ENCODE measurements at places on chromosomes 11 and 22.

- no peak for DNase-seq
Observed at GRCh38 chr11:92245700-92246271, 21.2 kb downstream of the FAT3 start.

GRCh38 chr11:108882211-108882831 lies 217.5 kb downstream of the DDX10 start:
- no peak for DNase-seq

DNA sequence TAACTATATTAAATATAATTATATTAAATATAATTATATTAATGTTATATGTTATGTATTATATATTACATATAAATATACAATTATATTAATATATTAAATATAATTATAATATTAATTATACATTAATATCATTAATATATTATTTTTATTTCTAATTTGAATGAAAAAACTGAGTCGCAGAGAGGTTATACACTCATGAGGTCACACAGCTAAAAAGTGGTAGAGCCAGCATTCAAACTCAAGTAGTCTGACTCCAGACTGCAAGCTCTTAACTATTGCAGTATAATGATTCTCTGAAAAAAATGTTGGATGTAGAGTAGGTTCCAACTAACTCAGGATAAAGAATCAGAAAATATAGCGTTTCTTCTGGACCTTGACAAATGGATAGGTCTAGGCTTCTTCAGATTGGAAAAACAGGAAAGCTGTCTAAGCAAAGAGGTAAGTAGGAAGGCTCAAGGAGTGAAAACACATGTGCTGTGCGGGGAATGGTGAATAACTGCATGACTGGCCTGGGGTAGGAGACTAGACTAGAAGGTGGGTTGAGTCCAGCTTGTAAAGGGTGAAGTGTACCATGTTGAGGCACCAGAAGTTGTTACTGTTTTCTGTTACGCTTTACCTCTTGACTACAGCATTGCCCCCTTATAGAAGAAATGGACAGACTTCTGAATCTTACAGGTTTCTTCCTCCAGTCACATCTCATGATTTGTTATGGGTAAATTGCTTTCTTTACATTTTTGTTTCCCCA lies 80.3 kb downstream of the TRIM44 start:
- DNase-seq: no peak

GRCh38 chr11:64563966-64564365 lies 27.1 kb upstream of the SLC22A12 start:
- no peak for DNase-seq

DNA sequence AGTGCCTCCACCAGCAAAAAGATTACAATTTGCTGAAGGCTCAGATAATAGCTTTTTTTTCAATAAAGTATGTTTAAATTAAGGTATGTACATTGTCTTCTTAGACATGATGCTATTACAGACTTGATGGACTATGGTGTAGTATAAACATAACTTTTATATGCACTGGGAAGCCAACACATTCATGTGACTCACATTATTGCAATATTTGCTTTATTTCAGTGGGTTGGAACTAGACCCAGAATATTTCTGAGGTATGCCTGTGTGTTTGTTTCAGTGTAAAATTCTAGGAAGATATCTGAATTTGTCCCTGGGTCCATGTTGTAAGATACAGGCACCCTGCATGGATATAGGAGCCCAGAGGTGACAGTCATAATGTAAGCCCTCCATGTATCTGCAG lies 120.0 kb upstream of the BDNF start:
- no peak for DNase-seq

GRCh38 chr11:113296447-113297205 lies 17.8 kb upstream of the TTC12 start:
- DNase-seq: no peak

- DNase-seq: no peak
Observed at GRCh38 chr11:104369761-104370160, 205.8 kb upstream of the PDGFD start.

GRCh38 chr11:11998091-11998781 lies 10.2 kb downstream of the DKK3 start:
- DNase-seq: no peak

GRCh38 chr22:30116362-30117117 lies 36.3 kb downstream of the HORMAD2 start:
- DNase-seq: no peak

DNA sequence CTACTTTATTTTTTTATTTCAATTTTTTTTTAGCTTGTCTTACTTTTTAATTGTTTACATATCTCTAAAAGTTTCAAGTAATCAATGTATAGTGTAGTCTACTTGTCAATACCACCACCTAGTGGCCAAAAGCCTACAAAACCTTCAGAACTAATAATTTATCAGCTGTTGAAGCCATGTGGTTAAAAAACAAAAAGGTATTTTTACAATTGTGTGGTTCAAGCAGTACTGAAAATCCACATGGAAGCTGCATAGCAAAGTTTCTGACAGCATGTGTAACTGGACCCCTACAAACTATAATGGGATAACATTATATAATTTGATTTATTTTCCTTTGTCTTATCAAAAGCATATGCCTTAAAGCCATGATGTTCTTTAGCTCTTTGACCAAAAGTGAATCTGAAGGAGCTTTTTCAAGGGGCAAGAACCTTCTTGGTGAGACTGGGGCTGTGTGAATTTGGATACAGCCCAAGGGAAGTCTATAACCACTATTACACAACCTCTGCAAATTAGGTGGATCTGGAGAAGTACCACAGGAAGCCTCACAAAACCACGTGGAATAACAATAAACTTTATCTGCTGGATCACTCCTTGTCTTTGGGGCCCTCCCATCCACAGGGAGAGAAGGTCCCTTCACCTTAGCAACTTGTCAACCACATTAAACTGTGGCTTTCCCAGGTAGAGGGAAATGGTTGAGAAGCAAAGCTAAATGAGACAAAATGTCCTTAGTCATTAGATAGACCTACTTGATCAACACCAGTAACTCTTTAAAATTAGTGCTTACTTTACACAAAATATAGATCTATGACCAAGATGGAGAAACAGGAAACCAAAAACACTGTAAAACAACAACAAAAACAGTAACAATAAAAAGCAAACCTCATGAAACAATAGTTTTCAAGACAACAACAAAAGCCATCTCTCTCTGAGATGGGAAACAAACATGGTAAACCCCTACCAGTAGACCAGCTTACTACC lies 9.9 kb downstream of the NARS2 start:
- DNase-seq: no peak

GRCh38 chr11:57675176-57675941 lies 7.4 kb downstream of the ZDHHC5 start:
- DNase-seq: no peak

- DNase-seq: no peak
Observed at GRCh38 chr11:59158206-59159068, 13.5 kb upstream of the DTX4 start.

DNA sequence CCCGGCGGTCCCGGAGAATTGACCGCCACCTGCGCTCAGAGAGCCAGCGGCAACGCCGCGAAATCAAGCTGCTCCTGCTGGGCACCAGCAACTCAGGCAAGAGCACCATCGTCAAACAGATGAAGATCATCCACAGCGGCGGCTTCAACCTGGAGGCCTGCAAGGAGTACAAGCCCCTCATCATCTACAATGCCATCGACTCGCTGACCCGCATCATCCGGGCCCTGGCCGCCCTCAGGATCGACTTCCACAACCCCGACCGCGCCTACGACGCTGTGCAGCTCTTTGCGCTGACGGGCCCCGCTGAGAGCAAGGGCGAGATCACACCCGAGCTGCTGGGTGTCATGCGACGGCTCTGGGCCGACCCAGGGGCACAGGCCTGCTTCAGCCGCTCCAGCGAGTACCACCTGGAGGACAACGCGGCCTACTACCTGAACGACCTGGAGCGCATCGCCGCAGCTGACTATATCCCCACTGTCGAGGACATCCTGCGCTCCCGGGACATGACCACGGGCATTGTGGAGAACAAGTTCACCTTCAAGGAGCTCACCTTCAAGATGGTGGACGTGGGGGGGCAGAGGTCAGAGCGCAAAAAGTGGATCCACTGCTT lies 25.5 kb downstream of the GNAZ start:
- DNase-seq: no peak

DNA sequence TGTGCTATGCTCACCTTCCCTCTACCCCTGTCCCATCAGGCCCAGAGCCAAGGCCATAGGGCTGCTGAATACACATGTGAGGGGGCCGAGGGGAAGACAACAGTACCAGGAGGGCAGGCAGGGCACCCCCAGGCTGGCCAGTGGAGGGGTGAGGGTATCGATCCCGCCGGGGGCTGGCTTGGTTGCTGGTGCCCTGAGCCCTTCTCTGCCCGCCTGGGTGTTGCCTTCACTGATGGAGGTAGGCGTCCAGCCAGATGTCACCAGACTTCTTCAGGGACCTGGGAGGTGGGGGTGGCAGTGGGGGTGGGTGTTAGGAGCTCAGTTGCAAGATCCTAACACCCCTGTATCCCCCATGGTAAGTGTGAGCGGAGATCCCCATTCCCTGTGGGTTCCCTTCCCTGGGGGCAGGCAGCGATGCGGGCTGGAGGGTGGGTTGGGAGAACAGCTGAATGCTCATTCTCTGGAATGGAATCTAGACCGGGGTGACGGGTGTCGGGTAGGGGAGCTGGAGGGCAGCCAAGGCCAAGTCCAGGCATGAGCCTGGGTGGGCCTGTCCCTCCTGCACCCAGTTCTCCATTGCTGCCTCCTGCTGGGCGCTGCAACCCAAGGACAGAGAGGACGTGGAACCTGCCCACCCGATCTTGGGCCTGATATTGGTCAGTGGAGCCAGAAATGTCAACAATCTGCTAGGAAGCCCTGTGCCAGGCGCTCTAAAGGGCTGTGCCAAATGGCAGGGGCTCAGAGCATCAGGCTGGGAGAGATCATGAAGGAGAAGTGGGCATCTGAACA lies 17.6 kb downstream of the FADS3 start:
- no peak for DNase-seq

DNA sequence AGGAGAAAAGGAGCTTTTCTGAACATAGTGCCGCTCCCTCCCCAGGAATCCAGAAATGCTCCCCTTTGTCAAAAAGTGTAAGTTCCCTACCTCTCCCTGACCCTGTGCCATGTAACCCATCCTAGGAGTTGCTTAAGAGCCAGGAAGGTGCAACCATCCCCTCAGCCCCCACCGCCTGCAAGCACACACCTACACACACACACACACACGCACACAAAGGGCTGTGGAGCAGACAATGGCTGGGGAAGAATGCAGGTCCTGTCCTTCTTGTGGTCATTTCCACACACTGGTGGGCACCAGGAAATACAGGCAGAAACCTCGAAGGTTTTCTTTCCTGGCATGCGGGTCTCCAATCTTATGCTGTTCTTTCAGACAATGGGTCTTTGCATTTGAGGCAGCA lies 1.2 kb downstream of the P2RX3 start:
- DNase-seq: no peak

GRCh38 chr22:19193879-19194278 lies 15.3 kb upstream of the SLC25A1 start:
- DNase-seq: no peak

DNA sequence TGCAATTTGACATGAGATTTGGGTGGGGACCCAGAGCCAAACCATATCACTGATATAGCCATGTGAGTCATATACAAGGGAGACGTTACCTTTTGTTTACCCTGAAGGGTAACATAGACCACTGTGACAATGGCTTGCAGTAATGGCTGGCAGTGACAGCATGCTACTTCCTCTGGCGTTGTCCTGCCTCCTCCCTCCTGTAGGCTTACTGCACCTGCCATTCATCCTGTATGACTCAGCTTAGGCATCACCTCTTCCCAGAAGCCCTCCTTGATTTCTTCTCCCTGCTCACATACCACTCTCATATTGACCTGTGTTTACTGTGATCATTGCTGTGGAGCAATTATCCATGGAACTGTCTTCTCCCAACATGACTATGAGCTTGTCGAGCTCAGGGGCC lies 12.0 kb upstream of the PVALB start:
- DNase-seq: no peak

- no peak for DNase-seq
Observed at GRCh38 chr22:41725510-41726110, 26.3 kb downstream of the MEI1 start.

DNA sequence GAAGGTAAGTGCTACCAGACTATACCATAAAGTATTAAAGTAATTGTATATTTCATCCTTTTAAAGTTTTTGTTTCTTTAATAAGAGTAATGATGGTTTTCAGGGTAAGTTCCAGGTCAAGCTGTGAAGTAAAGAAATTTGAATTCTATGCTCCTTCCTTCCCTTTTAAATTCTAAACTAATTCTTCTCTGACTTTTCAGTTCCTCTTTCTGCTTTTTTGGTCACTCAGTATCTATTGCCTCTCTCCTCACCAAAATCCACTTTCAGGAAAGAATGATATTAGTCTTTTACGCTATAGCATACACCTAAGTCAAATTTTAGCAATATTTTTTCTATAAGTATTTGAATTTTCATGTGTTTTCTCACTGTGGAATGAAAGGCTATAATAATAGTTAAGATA lies 8.2 kb downstream of the MMP8 start:
- DNase-seq: no peak

DNA sequence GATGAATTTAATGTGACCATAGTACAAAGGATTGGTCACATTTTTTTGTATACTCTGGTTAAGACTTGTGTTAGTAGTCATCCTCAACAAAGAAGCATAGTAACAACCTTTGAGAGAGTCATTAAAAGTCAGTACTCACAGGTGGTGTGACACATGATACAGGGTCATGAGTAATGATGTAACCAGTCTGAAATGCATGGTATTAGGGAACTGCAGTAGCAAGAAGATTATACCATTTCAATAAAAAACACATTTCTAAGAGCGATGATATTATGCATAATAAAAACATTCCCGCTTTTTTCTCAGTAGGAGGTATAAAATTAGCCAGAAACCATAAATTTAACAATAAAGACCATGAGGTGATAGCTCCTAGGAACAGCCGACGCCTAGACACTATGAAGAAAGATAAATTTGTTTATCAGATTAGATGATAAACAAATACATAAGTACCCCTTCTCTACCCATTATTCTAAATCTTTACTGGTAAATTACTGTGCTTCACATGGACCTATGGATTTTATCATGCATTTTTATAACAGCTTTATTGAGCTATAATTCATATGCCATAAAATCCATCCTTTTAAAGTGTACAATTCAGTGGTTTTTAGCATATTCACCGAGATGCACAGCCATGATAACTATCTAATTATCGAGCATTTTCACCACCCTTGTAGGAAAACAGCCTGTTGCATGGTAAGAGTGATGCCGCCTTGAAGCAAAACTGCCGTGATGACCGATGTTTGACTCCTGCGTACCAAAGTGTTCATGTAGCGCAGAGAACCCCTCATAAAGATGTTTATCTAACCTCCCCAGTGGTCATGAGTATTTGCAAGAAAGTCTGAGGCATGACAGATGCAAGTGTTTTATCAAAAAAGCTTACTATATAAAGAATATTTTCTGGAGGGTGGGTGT lies 41.8 kb downstream of the TMPRSS5 start:
- DNase-seq: no peak

DNA sequence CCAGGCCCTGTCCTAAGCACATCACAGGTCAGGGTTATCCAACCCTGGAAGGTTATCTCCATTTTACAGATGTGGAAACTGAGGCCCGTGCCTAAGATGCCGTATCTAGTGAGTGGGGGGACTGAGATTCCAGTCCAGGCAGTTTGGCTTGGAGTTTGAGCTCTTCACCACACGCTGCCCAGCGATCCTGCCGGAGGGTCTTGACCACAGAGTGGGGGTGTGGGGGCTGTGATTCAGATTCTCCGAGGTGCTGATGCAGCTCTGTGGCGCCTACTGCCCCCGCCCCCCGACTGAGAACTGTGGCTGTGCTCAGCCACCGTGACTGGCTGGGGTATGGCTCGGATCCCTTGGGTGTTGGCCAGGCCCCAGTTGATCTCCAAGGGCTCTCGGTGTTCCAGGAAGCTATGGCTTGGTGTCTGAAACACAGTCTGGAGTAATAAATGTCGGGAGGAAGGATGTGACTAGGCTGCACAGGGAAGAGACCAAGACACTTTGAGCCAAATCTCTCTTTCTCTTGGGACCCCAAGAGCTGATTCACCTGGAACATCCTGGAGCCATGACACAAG lies 60.6 kb upstream of the RASD2 start:
- DNase-seq: no peak
